ENCODE measurements at places on chromosomes 11 and 22. TPM values are rescaled to one million over a fixed set of nuclear protein-coding genes. Genes with fewer than 3 reads are reported as not detected.
A peak's percentile ranks its signal among the peaks of the same experiment; 100 is the strongest.

The DCHS1 gene
- 9.4 TPM for total RNA-seq

The MACROD1 gene
- total RNA-seq: 68.7 TPM

DNA sequence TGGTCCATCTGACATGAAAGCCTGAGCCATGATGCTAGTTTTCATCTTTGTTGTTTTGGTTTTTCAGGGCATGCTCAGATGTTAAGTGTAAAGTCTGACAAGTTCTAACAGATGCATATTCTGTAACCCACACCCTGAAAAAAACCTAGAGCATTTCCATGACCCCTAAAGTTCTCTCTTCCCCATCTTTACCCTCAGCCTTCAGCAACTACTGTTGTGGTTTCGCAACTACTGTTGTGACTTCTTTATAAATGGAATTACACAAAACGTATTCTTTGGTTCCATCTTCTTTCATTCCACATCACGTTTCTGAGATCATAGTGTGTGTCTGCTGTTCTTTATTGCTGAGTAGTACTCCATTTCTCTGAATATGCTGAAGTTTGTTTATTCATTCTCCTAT, 65.1 kb upstream of the LDLRAD3 start:
- H3K4me1 ChIP-seq: no peaks in the 10 kb centered on the region
- no peaks in the 10 kb centered on the region for H3K27me3 ChIP-seq
- H3K27ac ChIP-seq: no peak overlapping the region

The TMPRSS4 gene
- total RNA-seq: 1.5 TPM

DNA sequence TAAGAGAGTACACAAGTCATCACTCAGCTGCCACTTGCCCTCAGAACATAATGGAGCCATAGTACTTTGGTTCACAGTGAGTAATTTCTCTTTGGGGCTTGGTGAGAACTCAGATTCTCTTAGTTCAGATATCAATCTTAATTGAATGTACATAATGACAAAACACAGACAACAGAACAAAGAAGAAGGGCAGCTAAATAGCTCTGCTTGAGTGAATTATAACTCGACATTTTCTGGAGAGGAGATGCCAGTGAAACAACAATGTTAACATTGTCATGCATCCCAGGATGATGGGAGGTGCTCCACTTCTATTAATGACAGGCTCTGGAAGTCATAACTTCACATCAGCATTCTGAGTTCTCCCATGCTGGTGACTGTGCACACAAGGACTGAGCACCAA, 508.1 kb downstream of the TMEM135 start:
- no peak for DNase-seq
- no peak overlapping the region for H3K4me3 ChIP-seq
- H3K27ac ChIP-seq: no peak overlapping the region
- H3K27me3 ChIP-seq: no peaks in the 10 kb centered on the region
- no peaks in the 10 kb centered on the region for H3K4me1 ChIP-seq
- H3K36me3 ChIP-seq: no peaks in the 10 kb centered on the region

- H3K36me3 ChIP-seq: peaks cover 39% of the 10 kb centered on the region
- DNase-seq: no peak
- H3K4me1 ChIP-seq: peaks cover 26% of the 10 kb centered on the region
These were observed 6.6 kb downstream of the CTSD start for GRCh38 chr11:1756791-1757771.

The MUC2 gene
- total RNA-seq: not detected

DNA sequence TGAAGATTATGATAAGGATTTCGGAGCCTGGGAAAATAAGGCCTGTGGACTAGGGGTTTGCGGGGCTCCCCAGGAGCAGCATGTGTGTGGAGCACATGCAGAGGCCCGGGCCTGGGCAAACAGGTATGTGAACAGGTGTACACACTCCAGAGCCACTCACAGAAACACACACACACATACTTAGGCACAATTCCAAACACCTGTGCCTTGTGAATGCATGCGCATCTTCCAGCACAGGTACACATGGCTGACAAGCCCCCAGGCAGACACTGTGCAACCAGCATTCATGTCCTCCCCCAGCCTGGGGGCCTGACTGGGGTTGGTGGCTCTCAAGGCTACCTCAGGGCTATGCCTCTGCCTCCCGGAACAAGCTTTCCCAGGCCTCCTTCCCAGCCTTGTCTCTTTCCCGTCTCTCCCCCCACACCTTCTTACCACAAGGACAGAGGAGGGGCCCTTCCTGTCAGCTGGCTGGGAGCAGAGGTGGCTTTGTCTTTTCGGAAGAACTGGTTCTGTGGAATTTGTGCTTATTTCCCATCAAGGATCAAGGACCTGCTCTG, 2.6 kb upstream of the P2RY6 start:
- H3K27me3 ChIP-seq: no peaks in the 10 kb centered on the region
- peaks cover 38% of the 10 kb centered on the region for H3K4me1 ChIP-seq
- DNase-seq: peak; percentile 55

The INSC gene
- total RNA-seq: 1.2 TPM

All from thyroid gland (tissue), 4 donors.